ENCODE measurements at places on chromosomes 13 and 19.

DNA sequence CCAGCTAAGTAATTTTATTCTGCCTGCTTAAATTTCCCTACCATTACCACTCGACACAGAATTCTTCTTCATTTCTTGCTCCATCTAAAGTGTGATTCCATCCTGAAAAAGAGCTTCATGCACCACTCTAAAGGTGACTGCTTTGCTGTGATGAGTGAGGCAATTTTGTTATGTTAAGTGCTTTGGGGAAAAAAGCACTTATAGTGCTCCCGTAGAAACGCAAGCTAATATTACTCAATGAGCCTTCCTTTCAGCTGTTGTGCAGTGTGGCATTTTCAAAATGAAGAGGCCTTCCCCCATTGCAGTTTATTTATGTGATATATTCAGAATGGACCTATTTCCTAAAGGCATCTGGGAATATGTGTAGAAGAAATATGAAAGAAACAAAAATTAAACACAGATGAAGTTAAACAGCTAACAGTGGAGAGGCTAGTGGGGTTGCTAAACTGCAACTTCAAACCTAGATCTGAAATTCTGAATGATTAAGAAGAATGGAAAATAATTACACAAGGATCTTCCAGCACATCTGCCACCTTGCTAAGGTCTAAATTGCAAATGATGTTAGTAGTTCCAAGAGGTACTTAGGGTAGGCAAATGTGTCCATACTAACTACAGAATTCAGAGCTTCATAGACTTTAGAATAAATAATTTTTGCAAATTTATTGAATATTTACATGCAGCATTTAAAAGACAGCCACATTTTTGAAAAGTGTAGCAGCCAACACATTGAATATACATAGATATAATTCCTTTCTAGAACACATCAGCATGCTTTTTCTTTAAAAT, 211.7 kb downstream of the DCT start:
- DNase-seq, result no peak

- no peak for DNase-seq
Observed at GRCh38 chr19:12953138-12953798, 3.8 kb downstream of the GADD45GIP1 start.

- no peak for DNase-seq
Observed at GRCh38 chr19:13101590-13102415, 855 bp downstream of the LYL1 start.

- DNase-seq, result no peak
Observed at GRCh38 chr13:92727118-92727517, 499.5 kb upstream of the GPC6 start.

GRCh38 chr13:25727810-25728209, 324.0 kb downstream of the SHISA2 start:
- no peak for DNase-seq

- no peak for DNase-seq
Observed at GRCh38 chr13:72970956-72971355, 87.8 kb upstream of the KLF5 start.

GRCh38 chr13:30745906-30746686, 10.8 kb downstream of the ALOX5AP start:
- no peak for DNase-seq

- no peak for DNase-seq
Observed at GRCh38 chr19:21117041-21117907, 24.6 kb upstream of the ZNF431 start.

DNA sequence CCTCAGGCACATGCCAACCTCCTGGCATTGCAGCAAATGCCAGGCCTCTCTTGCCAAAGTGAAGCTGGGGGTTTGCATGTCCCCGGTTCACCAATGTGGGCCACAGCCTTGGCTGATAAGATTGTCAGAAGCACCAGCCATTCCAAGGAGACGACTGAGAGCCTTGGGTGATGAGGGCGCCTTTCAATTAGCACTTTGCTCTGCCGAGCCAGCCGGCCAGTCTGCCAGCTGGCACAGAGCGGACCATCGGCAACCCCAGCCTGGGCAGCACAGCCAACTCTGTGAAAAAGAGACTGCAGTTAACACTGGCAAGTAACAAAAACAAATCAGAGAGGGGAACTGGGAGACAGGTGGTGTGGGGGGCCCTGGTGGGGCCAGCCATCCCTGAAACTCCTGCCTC, 67.3 kb downstream of the EFNB2 start:
- no peak for DNase-seq

DNA sequence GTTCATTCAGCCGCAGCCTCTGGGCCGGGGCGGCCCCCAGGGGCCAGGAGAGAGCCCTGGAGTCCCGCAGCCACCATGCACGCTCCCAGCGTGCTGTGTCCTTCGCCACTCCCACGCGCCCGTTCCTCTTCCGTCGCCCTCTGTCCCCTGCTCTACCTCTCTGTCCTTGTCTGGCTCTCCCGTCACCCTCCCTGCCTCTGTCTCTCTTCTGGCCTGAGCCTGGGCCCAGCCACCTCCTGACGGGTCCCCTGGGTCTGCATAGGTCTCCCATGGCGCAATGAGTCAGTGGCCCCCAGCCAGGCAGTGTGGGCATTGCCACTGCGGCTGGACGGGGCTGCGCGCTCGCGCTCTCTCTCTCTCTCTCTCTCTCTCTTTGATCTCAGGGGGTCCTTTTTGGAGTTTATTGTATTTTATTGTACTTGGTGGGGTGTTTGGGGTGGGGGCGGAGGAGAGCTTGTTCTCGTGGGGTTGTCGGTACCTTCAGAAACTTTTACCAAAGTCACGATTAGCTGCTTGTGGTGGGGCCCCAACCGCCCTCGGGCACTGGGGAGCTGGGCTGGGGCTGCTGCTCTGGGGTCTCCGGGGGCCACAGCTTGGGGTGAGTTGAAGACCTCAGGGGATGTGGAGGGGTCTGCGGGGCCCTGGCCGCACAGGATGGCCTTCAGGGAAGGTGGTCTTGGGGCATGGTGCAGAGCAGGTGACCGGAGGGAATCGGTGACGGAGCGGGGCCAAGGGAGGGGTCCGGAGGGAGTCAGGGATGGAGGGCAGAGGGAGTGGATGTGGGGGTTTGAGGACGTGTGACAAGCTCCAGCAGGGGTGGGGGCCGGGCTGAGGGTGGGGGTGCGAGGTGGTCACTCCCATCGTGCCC, 1.7 kb upstream of the TGFBR3L start:
- DNase-seq, result no peak

- DNase-seq, result no peak
Observed at GRCh38 chr19:6039566-6040225, 61.8 kb upstream of the RANBP3 start.

GRCh38 chr13:43543331-43543730, 243.4 kb downstream of the ENOX1 start:
- no peak for DNase-seq

GRCh38 chr19:6238643-6239281, 41.0 kb downstream of the MLLT1 start:
- no peak for DNase-seq

DNA sequence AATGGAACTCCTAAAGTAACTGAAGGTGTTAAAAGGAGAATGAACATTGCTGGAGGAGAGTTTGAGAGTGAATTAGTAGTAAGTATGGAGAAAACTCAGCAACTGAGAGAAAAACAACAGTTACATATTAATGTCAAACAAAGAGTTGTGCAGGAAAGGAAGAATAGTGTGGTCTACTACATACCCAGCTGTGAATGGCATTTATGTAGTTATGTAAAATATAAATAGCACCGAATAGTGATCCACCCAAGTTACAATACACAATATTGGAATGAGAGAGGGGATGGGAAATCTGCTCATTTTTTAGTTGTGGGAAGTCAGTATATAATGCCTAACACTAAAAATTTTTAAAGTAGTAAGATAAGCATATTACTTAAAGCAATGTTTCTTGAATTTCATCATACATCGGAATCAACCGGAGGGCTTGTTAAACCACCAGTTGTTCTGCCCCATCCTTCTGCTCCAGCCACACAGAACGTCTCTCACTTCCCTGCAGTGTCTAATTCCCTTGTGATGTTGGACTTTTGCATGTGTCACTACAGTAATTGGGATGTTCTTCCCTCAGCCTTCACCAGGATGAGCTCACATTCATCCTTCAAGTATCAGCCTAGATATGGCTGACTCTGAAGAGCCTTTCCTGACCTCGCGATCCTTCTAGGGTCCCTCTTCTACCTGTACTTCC, 11.5 kb downstream of the CCDC70 start:
- DNase-seq, result no peak

- no peak for DNase-seq
Observed at GRCh38 chr19:15452111-15453047, 2.6 kb upstream of the WIZ start.

All from CD8-positive, alpha-beta memory T cell (primary cell).